ENCODE measurements at places on chromosomes 2 and 18.

- DNase-seq, result peak; percentile 64
These were observed 79.1 kb downstream of the MCFD2 start for GRCh38 chr2:46836295-46837111.

DNA sequence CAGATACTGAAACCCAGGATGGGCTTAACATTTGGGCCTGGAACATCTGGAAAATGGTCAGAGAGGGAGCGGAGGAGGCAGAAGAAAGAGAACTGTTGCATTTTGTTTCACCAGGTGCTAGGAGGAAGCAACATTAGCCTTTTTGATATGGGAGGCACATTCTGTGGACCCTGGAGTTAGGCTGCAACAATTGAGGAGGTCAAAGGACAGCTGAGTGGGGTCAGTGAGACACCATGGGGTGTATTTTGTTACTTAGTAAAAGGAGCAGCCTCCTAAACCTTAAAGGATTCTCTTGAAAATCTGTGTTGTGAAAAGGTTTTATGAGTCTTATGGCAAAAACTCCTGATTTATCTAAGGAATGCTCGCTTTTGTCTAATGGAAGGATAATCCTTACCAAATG is 124.9 kb downstream of the GREB1L start:
- no peak for DNase-seq

DNA sequence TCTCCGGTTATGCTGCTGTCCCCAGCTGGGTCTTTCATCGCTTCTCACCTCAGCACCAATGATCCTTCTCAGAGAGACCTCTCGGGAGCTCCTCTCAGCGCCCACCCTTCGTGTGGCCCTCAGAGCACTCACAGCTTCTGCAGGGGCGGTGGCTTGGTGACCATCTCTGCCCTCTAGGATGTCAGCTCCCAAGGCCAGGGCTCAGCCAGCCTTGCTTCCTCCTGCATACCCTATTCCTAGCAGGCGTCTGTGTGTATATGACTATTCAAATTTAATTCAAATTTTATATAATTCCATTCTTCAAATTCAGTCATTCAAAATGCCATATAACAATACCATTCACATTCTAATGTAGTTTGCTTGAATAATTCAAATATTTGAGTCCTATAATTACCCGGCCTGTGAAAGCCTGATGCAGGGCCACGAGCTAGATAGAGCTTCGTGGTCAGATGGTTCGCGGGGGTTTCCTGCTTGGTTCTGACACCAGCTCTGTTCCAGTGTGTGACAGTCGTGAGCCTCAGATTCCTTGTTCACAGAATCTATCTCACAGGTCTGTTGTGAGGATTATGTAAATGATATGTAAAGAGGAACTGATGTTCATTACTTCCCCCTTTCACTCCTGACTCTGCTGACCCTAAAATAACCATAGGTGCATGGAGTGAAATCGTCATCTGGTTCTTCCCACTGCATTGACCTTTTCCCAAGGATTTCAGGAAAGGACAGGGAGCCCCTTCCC is 94.0 kb upstream of the CNGA3 start:
- peak; percentile 61 for DNase-seq

DNA sequence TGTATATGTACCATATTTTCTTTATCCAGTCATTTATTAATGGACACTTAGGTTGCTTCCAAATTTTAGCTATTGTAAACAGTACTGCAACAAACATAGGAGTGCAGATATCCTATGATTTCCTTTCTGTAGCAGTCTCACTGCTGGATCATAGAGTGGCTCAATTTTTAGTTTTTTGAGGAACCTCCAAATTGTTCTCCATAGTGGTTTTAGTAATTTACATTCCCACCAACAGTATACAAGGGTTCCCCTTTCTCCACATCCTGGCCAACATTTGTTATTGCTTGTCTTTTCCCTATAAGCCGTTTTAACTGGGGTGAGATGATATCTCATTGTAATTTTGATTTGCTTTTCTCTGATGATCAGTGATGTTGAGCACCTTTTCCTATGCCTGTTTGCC is 114.3 kb downstream of the TMEM17 start:
- no peak for DNase-seq

DNA sequence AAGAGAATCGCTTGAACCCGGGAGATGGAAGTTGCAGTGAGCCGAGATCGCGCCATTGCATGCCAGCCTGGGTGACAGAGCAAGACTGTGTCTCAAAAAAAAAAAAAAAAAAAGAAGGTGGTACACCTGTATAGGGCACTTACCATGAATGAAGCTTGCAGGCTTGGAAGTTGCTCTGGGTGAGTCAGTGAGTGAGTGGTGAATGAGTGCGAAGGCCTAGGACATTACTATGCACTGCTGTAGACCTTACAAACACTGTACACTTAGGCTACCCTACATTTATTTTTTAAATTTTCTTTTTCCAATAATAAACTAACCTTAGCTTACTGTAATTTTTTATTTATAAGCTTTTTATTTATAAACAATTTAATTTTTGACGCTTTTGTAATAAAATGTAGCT is 78.4 kb upstream of the ATG16L1 start:
- no peak for DNase-seq

GRCh38 chr2:222242532-222242931 is 56.3 kb downstream of the PAX3 start:
- DNase-seq, result no peak

DNA sequence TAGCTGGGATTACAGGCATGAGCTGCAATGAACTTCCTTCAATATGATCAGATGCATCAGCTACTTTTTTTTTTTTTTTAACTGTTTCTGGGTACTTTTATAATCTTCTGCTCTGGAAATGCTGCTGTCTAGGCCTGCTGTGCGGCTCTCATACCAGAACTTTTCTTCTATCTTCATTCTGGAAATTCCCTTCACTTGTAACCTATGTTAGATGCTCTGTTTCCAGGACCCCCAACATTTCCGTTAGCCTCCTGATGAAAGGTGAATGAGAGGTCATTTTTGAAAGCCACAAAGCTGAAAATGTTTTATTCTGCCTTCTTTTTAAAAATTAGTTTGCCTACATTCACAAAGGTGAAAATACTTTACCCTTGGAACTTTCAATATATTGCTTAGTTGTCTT is 8.6 kb downstream of the AGFG1 start:
- DNase-seq, result no peak

GRCh38 chr2:43194121-43194869 is 32.1 kb downstream of the ZFP36L2 start:
- no peak for DNase-seq

DNA sequence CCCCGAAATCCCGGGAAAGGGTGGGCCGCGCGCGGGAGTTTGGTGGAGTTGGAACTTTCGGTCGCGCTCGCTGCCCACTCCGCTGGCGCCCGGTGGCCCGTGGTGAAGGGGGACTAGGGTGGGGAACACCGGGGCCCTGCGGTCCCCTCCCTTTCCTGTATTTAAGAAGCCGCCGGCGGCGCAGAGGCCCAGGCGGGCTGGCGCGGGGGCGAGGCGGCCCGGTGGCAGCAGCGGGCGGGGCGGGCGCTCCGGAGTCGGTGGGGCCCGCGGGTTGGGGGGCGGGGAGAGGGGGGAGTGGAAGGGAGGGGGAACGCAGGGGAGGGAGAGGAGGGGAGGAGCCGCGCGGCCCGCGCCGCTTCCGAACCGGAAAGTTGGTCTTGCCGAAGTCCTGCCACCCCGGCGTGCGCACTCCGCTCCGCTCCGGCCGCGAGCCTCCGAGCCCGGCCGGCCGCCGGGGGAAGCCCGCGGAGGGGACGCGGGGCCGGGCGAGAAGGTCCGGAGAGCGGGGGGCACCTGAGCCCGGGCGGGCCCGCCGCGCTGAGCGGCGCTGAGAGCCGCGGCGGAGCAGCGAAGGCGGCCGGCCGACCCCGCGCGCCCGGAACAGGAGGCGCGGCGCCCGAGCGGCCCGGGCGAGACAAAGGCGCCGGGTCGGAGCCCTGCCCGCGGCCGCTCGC is 425 bp upstream of the SALL3 start:
- DNase-seq, result no peak

DNA sequence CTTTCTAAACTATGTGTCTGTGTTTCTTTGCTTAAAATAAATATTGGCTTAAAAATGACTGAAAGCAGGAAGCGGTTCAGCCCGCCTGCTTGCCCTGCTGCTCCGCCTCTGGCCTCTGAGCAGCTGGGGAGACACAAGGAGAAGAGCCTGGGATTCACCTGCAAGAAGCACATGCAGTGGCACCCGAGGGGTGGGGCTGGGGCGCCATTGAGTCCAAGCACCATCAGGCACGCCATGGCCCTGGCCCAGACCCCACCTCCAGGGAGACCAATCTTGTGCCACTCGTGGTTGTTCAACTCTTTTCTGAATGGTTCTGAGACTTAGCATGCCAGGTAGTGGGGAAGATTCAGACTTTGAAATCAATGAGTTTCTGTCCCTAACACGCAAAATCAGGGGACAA is 495.5 kb upstream of the MYT1L start:
- DNase-seq, result no peak

- no peak for DNase-seq
These were observed 1105.1 kb upstream of the PIK3C3 start for GRCh38 chr18:40849886-40850285.

DNA sequence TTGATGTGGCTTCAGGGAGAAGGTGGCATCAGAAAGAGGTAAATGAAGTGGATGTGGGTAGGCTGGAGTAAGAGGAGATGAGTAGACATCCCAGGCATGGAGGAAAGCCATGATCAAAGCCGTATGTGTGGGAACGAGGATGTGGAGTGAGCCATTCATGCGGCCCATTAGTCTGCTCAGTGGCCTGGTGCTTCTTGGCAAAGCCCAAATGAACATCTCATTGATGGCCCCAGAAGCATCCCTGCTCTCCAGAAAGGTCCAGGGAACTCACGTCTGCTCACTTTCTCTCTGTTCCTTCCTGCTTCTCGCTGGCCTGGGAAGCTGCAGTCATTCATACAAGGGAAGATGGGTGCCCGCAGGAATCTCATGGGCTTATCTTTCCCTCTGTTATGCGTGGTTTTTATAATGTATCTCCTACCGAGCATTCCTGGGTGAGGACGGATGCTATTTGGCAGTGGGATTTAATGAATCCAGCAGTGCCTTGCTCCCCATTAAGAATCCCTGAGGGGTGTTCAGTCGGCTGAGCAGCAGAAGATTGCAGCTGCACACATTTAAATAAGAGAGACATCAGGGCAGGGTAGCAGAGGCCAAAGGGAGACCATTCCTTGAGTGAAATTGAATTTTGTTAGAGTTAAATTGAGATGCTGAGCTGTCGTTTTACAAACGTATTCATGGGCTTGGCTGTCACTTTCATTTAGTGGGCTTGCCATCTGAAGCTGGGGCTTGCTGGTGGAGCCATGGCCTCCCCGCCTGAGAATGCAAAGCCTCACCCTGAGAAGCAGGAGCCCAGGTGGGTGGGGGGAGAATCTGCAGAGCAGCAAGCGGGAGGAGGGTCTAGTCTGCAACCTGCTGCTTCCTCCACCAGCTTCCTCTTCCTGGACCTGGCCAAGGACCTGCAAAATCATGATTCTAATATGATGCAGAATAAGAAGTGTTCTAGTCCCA is 64.5 kb downstream of the LYPD1 start:
- no peak for DNase-seq

DNA sequence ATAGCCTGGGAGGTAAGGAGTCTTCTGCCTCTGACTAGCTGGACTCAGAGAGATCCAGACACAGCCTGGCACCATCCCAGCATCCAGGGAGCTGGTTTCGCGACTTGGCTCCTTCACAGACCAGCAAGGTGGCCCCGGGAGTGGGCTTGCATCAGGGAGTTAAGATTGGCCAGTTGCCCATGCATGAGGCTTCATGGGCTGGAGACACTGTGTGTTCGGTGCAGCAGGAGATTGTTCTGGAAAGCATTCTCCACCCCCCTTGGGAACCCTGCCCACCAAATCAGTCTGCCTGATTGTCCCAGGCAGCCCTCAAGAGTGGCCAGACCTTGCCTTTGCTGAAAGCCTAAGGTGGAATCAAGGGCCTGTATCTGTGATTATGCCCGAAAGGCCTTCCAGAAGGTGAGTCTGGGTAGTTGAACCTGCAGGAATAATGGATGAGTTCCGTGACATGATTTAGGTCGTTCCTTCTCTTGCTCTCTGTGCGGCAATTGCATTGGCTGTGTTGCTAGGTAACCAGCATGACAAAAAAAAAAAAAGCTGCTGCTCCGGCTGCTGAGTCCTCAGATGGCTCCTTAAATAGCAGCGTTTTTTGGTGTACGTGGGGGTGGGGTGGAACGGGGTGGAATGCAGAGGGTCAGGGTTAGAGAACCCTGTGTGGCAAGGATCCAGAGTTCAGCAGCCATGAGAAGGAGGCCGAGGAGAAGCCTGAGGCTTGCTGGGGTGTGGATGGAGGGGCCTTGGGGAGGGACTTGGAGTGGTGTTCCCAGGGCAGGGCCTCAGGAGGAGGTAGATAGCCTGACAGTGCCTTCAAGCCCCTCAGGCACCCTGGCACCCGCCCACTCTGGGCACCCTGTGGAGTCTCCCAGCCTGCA is 93.0 kb upstream of the MCFD2 start:
- DNase-seq, result no peak

DNA sequence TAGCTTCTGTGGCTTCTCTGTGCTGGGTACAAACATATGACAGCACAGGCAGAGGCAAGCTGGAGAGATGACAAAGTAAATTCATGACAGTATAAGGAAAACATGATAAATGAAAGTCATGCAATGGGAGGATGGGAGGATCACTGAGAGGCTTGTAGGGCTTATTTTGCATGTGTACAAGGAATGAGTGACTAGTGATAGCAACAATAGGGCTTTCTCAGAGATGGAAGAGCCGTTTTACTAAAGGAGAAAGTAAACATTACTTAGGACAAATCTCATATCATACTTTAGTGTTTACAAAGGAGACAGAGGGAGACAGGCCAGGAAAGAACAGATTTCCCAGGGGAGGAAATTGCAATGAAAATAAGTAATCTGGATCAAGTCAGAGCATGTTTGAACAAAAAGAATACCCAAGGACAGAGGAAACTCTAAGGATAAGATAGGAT is 82.5 kb upstream of the RBMS1 start:
- DNase-seq, result no peak

DNA sequence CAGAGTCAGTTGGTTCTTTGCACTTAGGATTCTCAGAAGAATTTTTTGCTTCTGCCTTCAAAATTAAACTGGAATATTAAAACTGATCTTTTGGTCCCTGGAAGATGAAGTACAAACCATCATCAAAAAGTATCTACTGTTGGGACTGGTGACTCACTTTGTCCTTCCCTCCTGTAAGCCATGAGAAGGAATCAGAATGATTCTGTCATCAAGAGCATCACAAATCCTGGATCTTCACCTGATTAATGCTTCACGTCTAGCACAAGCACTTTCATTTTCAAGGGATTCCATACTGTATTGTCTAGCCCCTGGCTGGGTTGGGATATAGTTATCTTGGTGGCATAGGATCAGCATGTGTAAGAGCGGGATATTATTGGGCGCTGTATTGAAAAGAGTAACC is 69.3 kb upstream of the CYP1B1 start:
- no peak for DNase-seq

GRCh38 chr2:168780669-168781071 is 21.8 kb upstream of the NOSTRIN start:
- DNase-seq, result no peak

- DNase-seq, result no peak
These were observed 232 bp downstream of the SNED1 start for GRCh38 chr2:240998706-240998994.

DNA sequence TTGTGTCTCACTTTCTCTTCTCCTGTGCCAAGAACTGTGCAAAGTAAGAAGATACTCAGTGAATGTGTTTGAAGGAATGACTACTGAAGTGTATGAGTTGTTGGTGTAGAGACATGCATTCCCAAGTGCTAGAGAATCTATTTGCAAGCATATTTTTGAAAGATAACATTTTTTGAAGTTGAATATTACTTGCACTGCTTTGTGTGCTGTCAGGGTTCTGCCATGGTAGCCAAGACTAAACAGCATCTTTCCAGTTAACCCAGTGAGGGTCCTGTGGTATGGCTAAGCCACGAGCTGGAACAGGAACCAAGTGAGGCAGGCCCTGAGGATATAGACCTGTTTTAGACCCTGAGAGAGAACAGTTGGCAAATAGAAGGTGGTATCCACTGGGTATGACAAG is 35.2 kb upstream of the EFEMP1 start:
- no peak for DNase-seq

GRCh38 chr2:149703281-149703680 is 115.7 kb upstream of the MMADHC start:
- no peak for DNase-seq

All from NB4 (cell line).